ENCODE measurements at places on chromosomes 5 and 9.

DNA sequence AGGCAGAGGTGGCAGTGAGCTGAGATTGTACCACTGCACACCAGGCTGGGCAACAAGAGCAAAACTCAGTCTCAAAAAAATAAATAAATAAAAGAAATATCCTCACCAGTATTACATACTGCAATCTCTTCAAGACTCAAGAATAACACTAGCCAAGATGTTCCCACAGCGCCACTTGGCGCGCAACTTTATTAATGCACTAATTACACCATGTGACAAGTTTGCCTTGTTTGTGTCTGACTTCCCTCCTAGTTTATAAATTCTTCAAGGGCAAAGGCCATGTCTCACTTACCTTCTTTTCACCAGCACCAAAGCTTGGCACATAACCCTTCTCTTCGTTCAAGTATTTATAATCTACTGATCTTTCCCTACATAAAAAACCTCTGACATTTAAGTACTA is 4.8 kb downstream of the SKP1 start:
- DNase-seq = no peak

GRCh38 chr5:148807851-148808250 is 18.6 kb upstream of the ADRB2 start:
- DNase-seq = no peak

DNA sequence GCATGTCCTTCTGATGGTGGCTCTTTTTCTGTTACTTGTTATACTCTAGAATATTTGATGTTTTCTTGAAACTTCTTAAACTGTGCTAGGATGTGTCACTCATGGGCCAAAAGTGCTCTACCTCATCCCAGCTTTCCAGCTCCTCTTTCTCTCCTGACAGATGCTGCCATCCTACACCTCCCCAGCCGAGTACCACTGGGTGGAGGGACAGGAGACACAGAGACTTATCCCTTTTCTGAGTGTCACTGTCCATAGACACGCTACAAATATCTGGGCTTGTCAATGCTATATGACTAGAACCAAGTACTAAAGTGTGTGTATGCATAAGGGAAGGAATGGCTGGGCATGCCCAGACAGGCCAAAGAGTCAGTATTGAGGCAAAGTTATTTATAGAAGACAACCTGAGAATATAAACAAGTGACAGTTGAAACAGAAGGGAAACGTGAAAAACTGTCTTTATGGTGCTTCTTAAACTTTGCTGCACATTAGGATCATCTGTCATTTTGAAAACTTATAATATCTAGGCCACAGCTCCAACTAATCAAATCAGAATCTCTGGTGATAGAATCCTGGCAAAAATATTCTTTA is 188.0 kb downstream of the CARTPT start:
- no peak for DNase-seq

DNA sequence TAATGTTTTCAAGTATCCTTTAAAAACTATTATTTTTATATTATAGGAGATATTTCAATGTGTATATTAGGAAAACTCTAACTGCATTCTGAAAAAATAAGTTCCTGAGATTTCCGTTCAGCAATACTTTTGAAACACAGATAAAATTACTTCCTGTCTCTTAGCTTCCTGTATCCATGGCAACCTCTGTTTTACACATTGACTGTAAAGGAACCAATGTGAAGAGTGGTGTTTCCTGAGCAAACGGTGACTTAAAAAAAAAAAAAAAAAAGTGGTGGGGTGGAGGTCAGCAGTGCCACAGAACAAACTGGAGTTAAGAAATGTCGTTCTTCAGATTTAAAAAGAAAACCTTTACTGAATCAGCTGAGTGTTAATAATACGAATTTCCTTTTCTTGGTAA is at the start of gene LRRC70:
TSS of gene LRRC70 (plus strand) at position 280 of the 400 bp plus-strand sequence. CDS start 620 bp downstream, outside the sequence.
- DNase-seq = peak; percentile 18

GRCh38 chr9:127652733-127653132 is 40.7 kb downstream of the STXBP1 start:
- no peak for DNase-seq

GRCh38 chr5:82265047-82265446 is 13.1 kb downstream of the RPS23 start:
- DNase-seq = no peak

- DNase-seq = no peak
Measured at GRCh38 chr5:96913233-96913632, 22.6 kb upstream of the LNPEP start.

GRCh38 chr5:73792687-73793320 is 166.8 kb downstream of the ARHGEF28 start:
- peak; percentile 62 for DNase-seq

DNA sequence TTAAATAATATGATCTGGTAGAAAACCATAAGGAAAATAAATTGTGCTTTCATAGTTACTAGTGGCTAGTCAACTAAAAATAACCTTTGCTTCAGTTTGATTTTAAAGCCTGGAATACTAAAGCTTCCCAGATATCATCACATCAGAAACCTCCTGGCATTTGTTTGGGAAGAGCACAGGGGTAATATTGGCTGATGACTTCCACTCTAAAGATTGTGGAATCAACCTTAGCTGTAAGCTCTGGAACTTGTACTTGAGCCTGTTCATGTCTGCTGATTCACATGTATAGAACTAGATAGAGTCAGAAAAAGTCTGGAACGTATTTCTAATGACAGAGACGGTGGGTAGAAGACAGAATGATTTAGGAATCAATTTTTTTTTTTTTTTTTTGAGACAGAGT is 345.0 kb downstream of the CWC27 start:
- DNase-seq = no peak

DNA sequence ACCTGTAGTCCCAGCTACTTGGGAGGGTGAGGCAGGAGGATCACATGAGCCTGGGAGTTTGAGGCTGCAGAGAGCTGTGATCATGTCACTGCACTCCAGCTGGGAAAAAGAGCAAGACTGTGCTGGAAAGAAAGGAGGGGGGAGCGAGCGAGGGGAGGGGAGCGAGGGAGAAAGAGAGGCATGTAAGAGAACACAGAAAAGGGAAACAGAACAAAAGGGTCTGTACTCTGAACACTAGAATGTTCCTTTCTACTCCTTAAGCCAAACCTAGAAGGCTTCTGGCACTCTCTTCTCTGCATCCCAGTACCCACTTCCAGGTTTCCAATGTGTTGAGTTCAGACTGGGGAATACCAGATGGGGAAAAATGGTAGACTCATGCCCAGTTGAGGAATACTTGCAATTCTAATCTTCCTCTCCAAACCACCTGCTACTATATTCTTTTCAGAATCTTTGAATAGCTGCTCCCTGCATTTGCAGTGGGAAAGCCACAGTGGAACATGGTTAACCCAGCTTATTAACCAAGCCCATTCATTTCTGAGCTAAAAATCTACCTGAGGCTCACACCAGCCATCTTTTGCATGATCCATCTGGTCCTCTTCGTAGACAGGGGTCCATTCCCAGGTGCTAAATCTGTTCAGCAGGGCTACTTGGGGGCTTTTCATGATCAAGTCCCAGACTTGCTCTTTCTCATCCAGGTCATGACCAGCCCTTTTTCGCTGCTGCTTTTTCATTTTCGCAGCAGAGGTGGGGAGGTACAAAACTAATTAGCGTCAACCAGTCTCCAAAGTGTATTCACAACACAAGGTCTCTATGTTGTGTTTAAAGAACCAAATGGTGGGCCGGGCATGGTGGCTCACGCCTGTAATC is 34.9 kb downstream of the SEMA4D start:
- DNase-seq = no peak

DNA sequence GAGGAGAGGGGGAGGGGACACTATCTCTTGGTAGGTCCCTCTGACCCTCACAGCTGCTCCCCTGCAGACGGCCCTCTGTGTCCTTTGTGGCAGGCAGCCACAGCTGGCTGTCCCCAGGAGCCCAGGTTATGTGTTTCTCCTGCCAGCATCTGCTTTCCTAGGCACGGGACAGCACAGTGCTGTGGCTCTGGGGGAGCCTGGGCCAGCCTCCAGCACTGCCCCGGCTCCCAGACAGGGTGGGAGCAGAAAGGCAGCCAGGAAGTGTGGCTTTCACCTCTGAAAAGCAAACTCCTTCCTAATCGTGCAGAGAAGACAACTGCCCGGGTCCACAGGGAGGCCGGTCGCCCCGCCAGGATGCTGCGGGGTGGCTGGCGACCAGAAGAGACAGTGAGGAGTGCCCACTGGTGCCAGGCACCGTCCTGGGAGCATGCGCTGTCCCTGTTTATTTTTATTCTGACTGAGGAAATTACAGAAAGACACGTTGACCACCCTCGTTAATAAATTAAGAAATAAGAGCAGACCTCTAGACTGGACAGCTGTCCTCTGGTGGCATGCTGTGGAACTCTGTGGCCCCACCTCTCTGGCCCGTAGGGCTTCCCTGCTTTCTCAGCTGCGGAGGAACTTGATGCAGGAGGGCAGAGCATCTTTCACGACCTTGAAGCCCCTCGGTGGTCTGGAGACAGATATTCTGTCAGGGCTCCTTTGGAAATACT is 240.3 kb downstream of the FANCC start:
- DNase-seq = no peak

DNA sequence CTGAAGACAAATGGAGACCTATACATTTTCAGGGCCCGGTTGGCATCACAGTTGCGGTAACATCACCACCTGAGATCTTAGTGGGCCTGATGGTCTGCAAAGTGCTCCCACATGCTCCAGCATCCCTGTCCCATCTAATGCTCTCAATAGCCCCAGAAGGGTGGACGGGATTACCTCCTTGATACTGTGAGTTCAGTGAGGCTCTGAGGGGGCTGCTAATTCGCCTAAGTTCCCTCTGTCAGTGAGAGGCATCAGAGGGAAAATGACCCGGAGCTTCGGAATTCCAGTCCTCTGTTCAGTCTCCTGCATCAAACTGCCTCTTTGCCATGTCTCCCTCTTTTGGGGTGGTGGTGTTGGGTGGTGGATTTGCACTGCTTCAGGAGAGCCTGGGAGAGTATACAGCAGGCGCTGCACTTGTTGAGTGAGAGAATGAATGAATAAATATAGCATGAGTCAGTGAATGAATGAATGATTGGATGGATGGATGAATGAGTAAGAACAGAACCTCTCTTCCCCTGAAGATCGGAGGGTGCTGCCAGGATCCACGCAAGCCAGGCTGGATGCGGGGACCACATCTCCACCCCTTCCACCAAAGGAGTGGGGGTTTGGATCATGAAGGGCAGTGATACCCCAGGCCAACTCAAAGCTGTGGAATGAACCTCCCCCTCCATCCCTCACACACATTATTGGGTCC is 141.0 kb downstream of the GABBR2 start:
- DNase-seq = no peak

DNA sequence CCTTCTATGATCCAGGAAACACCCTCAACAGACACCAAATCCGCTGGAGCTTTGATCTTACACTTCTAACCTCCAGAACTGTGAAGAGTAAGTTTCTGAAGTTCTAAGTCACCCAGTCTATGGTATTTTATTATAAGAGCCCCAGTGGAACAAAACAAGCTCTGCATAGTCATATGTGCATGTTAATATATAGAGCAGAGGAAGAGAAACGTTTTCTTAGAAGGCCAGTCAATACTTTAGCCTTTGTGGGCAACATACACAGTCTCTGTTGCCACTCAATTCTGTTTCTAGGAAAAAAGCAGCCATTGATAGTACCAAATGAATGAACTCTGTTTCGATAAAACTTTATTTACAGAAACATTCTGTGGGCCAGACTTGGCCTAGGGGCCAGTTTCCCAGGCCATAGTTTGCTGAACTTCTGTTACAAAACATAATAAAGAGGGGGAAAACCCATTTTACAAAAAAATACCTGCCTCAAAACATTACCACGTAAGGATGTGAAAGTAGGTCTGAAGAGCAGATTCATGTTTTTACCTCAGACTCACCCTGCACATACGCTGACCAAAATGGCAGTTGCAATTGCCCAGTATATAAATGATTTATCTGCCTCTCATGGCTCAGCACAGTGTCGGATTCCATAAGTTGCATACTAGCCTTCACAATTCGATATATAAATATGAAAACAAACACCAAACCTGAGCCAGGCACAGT is 350.5 kb downstream of the SLIT3 start:
- no peak for DNase-seq

DNA sequence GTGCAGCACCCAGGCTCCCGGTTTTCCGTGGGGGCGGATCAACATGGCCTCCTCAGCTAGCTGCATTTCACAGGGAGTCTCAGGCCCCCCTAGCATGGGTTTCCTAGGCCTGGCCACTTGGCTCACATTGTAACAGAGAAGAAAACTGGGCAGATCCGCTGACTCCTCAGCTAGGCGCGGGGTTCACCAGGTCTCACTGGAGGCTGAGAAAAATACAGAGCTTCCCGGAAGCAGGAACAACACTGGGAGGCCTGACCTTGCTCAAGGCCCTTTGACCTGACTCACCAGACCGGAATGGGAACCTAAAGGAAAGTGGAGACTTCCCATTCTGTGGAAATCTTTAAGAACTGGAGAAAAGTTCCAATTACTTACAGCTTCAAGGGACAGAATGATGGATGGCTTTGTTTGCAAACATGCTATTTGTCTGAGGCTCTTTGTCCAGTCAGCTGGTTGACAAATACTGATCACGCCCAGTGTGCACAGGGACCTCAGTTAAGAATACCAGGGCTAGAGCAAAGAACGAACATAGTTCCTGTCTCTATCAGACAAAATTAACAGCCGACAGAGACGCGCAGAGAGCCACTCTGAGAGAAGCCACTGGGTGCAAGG is 88.7 kb upstream of the LRRTM2 start:
- DNase-seq = no peak

- DNase-seq = no peak
Measured at GRCh38 chr9:137054932-137055384, 1.1 kb upstream of the ENTPD2 start.

GRCh38 chr5:37787742-37788141 is 52.1 kb downstream of the GDNF start:
- no peak for DNase-seq

GRCh38 chr5:66814146-66814991 is 218.2 kb downstream of the MAST4 start:
- DNase-seq = no peak

DNA sequence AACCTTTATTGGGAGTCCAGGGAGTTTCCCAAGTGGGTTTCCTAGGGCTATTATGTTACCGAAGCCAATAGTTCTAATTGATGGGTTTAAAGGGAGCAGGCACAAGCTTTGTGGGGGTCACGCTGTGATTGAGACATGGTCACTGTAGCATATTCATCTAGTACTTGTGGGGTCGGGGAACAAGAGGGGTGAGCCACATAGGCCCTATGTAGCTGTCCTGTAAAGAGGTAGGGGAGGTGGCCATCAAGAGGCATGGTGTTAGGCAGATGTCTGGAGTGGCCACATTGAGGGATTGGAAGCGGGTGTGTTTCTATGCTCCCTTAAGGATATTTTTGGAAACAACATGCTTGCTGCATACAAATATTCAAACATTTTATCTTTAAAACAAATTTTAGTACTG is 50.1 kb downstream of the EXOSC2 start:
- no peak for DNase-seq

DNA sequence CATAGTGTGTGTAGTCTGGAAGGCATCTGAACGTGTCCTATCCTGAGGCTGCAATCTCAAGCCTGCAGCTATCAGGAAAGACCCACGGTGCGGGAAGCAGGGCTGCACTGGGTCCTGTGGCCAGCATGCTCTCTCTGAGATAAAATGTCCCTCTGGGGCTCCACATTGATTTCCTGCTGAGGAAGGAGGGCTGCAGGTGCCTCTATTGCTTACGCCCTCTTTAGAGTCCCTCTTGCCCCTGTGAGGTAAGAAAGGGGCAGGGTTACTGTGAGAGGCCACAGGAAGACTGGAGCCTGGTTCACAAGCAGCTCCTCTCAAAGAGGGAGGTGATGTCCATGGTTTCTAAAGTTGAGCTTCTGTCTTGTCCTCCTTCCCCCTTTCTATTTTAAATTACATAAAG is 299.9 kb upstream of the RFX3 start:
- DNase-seq = no peak

All from smooth muscle cell of the brain vasculature (primary cell).